ENCODE measurements at places on chromosomes 3 and 15.
A peak's percentile ranks its signal among the peaks of the same experiment; 100 is the strongest.

GRCh38 chr15:40554161-40554525 is 10.7 kb downstream of the CCDC32 start:
- DNase-seq: no peak

DNA sequence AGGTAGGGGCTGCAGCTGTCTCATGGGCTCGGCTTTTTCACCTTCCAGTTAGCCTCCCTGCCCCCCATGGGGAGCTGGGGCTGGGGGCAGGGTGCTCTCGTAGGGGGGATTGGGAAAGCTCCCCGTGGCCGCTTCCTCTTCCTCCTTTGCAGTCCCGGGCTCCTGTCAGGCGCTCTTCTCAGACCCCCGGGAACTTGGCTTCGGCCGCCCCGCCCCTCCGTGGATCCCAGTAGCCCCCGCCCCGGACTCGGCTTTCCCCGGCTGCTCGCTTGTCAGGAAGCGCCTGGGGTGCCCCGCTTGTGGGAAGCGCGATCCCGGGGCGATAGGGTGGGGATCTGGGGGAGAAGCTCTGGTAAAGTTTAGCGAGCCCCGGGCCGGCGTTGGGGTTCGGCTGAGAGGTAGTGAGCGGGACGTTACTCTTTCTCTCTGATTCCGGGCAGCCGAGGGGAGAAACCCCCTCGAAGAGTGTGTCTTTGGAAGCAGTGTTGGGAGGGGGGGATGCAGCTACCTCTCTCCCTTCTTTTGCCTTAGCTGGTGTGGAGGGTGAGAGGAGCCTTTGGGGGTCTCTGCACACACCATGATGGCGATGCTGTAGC is 611 bp downstream of the PIAS1 start:
- peak; percentile 43 for DNase-seq

GRCh38 chr15:75237316-75237982 is 20.7 kb upstream of the GOLGA6C start:
- DNase-seq: no peak

- no peak for DNase-seq
Observed at GRCh38 chr15:45910671-45911070, 275.8 kb downstream of the SQOR start.

- DNase-seq: no peak
Observed at GRCh38 chr3:120072867-120073525, 21.3 kb downstream of the GSK3B start.

DNA sequence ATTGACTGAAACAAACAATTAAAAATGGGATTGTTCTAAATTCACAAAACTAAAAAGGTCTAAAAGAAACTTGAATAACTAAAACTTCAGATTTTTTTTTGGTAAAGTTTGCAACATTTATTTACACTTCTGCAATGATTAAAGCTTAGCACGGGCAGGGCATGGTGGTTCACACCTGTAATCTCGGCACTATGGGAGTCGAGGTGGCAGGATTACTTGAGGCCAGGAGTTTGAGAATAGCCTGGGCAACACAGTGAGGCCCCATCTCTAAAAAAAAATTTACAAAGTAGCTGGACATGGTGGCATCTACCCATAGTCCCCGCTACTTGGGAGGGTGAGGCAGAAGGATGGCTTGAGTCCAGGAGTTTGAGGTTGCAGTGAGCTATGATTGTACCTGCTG is 31.6 kb downstream of the TLNRD1 start:
- DNase-seq: no peak

- no peak for DNase-seq
Observed at GRCh38 chr15:86506401-86506800, 426.7 kb downstream of the AGBL1 start.

DNA sequence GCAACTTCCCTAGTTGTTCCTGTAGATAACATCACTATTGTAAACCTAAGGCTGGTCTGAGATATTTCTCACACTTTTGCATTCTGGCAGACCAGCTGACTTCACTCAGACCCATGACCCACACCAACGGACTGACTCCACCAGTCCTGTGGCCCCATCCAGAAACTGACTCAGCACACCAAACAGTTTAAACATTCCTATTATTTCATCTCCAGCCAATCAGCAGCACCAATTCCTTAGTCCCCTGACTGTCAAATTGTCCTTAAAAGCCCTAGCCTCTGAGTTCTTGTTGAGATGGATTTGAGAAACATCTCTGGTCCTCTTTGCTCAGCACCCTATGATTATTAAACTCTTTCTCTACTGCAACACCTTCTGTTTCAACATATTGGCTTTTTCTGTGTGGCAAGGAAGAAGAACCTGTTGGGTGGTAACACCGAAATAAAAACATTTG is 12.2 kb upstream of the IDH2 start:
- no peak for DNase-seq

DNA sequence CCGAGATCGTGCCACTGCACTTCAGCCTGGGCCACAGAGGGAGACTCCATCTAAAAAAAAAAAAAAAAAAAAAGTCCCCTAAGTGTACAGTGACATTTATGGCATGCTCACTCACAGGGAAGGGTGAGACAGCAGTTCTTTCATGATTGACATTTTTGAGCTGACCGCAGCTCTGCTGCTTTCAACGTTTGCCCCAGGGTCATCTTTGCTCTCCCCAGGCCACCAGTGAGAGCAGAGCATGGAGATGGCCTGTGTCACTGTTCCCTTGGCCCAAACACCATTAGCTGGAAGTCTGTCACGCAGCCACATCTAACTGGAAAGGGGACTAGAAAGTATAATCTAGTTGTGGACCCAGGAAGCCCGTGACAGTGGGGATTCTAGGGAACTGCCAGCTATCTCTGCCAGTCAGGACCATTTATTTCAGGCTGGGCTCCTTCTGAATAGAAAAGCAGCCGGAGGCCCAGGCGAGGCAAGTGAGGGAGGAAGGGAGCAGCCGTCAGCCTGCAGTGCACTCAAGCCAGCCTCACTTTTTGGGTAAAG is 193.4 kb upstream of the HES1 start:
- DNase-seq: no peak
